ENCODE measurements at places on chromosomes 6 and 20.

GRCh38 chr20:63381781-63382431 is 20.8 kb upstream of the CHRNA4 start:
- H3K4me1 ChIP-seq, result no peaks in the 10 kb centered on the region
- peak; percentile 65 for DNase-seq
- H3K27ac ChIP-seq, result no peak overlapping the region
- H3K36me3 ChIP-seq, result no peaks in the 10 kb centered on the region

DNA sequence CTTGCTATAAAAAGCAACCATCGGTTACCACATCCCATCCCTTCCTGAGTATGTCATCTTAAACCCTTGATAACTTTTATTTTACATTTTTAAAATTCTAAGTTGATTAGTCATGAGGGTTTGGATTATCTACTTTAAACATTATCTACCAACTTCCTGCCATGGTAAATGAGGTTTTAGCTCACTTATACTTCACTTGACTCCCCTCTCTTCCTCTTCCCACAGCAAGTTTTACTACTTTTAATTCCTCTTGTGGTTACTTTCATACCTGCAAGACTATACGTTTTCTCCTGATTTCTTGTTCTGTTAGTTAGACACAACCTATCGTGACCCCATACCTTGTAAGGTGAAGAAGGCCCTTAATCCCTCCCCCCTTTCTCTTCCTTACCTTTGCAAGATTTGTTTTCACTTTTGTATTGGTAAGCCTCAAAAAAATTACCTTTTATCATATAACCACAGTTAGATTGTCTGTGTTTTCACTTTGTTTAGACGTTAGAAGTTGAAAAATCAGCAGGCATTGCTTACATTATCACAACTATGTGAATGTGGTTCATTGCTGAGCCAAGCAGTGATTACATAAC is 60.1 kb upstream of the OGFRL1 start:
- H3K27me3 ChIP-seq, result no peaks in the 10 kb centered on the region
- H3K4me3 ChIP-seq, result no peak overlapping the region
- no peak for DNase-seq
- H3K36me3 ChIP-seq, result no peaks in the 10 kb centered on the region
- H3K4me1 ChIP-seq, result peaks cover 23% of the 10 kb centered on the region

GRCh38 chr20:22473293-22473692 is 111.1 kb downstream of the FOXA2 start:
- no peak for DNase-seq
- H3K27ac ChIP-seq, result no peak overlapping the region
- H3K27me3 ChIP-seq, result no peaks in the 10 kb centered on the region
- no peak overlapping the region for H3K4me3 ChIP-seq
- H3K4me1 ChIP-seq, result no peaks in the 10 kb centered on the region
- no peaks in the 10 kb centered on the region for H3K36me3 ChIP-seq

DNA sequence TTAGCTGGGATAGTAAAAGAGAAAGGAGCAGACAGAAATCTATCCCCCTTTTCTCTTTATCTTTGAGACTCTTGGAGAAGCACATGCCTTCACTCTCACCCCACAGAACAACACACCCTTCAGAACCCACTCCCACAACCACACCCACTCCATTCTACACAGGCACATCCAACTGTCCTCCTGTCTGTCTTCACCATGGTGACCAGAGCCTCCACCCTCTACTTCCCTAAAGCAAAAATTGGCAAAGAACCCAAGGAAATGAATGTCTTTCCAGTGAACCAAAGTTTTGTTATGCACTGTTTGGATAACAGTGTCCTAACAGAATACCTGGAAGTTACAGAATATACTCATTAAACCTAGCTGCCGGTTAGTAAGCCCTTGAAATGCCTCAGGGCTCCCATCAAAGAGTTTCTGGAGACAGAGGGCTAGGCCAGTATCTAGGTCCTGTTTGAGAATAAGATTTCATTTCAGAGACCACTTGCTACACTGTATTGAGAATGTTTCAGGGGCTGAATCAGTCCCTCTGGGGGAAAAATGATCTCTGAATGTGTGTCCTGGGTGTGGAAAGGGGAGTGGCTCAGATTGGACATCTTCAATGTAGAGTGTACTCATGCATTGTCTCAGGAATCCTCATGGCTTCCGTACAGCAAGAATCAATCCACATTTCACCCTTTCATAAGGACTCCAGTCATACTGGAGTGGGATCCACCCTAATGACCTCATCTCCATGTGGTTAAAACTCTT is 101.1 kb downstream of the LY86 start:
- H3K36me3 ChIP-seq, result peaks cover 11% of the 10 kb centered on the region
- DNase-seq, result no peak
- H3K27me3 ChIP-seq, result no peaks in the 10 kb centered on the region
- H3K4me1 ChIP-seq, result peaks cover 20% of the 10 kb centered on the region
- H3K27ac ChIP-seq, result no peak overlapping the region

DNA sequence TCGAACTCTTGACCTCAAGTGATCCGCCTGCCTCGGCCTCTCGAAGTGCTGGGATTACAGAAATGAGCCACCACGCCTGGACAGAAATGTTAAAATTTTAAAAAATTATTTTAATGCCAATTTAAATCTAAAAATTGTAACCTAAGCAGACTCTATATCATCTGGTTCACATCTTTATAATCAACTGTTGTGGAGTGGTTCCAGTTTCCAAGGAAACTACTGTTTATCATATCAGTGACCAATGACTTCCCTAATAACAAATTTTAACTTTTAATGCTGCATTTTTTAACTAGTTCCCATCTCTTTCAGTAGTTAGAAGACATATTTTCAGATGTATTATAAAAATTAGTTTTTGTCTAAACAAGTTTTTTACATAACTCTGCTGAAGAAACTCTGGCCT is 5.2 kb upstream of the BTN3A2 start:
- no peak for DNase-seq
- no peaks in the 10 kb centered on the region for H3K36me3 ChIP-seq
- no peak overlapping the region for H3K4me3 ChIP-seq
- H3K27me3 ChIP-seq, result no peaks in the 10 kb centered on the region
- no peak overlapping the region for H3K27ac ChIP-seq
